ENCODE measurements at places on chromosomes 4 and X.

GRCh38 chrX:136021903-136022302, 36.7 kb downstream of the SLC9A6 start:
- no peak for DNase-seq

DNA sequence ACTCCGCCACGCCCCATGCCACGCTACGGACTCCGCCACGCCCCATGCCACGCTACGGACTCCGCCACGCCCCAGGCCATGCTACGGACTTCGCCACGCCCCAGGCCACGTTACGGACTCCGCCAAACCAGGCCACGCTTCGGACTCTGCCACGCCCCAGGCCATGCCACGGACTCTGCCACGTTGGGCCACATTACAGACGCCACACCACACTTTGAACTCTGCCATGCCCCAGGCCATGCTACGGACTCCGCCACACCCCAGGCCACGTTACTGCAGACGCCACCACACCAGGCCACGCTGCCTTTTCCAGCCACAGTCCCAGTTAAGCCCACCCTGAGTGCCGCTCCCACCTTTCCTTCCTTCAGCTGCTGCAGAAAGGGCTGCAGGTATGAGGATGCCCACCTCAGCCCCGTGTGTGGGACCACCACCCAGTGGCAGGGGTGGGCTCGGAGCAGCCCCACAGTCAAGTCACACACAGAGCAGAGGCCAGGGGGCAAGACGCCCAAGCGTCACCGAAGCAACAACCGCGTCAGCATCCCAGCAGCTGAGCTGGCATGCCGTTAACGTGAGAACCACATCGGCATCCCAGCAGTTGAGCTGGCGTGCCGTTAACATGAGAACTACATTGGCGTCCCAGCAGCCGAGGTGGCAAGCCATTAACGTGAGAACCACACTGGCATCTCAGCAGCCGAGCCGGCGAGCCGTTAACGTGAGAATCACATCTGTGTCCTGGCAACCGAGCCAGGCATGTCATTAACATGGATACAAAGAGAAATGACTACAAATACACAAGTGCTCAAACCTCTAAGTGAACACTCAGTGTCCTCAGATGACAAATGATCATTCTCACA, 26.4 kb downstream of the GAK start:
- no peak for DNase-seq

GRCh38 chrX:40733706-40734105, 1.6 kb downstream of the MED14 start:
- no peak for DNase-seq

- DNase-seq, result no peak
These were observed 290.7 kb upstream of the FAM241A start for GRCh38 chr4:111854494-111855087.

GRCh38 chr4:147853706-147854105, 121.8 kb downstream of the ARHGAP10 start:
- DNase-seq, result no peak

DNA sequence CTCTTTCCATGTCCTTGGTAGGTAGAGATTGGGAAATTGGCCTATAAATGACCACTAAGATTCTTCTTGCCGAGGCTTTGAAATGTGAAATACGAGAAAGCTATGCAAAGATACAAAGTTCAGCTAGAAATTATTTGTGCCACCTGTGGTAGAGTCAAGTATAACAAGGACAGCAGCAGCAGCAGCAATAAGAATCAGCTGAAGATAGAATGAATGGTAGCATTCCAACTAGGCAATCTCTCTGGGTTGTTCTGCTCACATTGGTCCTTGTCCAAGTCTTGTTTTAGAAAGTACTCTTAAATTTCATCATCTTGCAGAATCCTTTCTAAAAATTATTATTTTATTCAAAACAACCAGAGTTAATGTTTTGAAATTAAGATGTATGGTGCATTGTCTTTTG, 67.8 kb upstream of the PCDH10 start:
- DNase-seq, result no peak

- DNase-seq, result no peak
These were observed 7.6 kb upstream of the SLC2A9 start for GRCh38 chr4:10028910-10029309.

GRCh38 chrX:18174209-18174608, 46.5 kb downstream of the BEND2 start:
- DNase-seq, result no peak

- DNase-seq, result no peak
These were observed 1.3 kb upstream of the TET2 start for GRCh38 chr4:105145156-105145902.

DNA sequence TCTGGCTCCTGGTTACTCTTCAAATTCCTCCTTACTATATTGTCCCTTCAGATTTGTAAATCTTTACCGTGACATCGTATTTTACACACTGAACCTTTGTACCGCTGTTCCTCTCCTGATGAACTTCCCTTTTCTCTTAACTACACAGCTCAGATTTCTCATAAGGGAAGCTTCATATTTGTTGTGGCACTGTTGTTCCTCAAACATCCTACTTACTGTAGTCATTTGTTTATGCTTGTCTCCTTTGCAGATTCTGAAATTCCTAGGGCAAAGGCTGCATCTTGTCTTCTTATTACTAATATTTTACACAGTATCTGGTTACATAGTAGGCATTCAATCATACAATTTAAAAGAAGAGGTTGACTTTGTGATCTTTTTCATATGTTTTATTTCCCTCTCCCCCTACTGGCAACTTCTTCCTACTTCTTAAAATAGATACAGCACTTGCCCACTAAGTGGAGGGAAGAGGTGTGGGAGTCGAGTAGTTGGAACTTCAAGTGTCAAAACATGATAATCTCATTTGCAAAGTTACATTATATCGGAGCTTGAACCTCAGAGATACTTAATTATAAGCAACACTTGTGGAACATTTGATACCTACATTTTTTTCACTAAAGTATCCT, 50.0 kb downstream of the TET2 start:
- no peak for DNase-seq

- DNase-seq, result no peak
These were observed 62.1 kb downstream of the RHOXF2B start for GRCh38 chrX:120015145-120016067.

DNA sequence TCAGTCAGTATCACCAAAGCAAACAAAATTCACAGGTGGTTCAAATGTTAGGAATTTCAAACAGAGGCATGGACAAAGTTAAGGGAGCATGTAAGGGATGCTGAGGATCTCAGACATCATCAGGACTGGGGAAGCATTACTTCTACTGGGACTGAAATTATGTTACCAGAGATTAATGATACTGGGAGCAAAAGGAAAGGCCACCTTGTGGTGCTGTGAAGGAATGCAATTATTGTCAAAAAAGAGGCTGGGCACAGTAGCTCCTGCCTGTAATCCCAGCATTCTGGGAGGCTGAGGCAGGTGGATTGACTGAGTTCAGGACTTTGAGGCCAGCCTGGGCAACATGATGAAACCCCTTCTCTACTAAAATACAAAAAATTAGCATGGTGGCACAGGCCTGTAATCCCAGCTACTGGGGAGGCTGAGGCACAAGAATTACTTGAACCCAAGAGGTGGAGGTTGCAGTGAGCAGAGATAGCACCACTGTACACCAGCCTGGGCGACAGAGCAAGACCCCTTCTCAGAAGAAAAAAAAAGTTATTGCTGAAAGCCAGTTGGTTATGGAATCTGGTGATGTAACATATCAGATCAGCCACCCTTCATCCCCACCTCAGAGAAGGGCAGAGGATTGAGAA, 954.3 kb downstream of the PCDH7 start:
- DNase-seq, result no peak

DNA sequence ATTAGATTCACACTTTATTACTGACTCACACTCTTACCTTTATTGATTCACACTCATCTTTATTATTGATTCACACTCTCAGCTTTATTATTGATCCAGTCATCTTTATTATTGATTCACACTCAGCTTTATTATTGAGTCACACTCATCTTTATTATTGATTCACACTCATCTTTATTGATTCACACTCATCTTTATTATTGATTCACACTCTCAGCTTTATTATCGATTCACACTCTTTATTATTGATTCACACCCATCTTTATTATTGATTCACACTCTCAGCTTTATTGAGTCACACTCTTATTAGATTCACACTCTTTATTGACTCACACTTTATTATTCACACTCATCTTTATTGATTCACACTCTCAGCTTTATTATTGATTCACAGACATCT, 31.3 kb downstream of the HTRA3 start:
- DNase-seq, result no peak

DNA sequence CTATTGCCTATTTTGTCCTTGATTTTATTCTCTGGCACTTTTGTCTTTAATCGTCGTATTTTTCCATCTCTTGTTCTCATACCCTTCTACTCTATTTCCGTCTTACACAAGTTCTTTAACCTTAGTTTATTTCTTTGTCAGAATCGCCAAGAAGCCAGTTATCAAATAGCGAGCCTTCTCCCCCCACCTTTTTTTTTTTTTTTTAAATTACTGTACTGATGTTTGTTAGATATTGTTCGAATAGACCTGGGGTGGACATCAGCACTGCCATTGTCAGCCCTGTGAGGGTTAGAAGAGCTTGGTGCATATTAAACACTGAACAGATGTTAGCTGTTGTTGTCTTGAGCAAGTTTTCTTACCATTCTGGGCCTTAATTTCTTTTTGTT, 1.2 kb downstream of the SPCS3 start:
- no peak for DNase-seq

DNA sequence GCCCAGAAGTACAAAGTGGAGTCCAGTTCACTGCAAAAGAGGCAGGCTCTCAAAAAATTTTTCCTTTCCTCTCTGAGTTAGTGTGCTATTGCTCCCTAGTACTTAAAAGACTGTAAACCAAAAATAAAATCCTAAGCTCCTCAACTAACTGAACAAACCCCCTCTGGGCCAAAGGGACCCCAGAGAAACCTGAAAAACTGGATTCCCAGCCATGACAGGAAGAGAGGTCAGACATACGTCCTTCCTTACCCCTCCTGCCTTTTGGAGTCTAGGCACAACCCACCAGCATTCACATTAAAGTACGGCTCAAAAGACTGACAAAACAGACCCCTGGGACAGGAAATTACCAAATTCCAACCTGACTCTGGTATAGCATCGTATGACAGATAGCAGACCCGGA, 957.9 kb upstream of the PRKX start:
- DNase-seq, result no peak

- DNase-seq, result no peak
These were observed 120.0 kb upstream of the SHISA3 start for GRCh38 chr4:42277291-42277690.

- DNase-seq, result no peak
These were observed 379.0 kb downstream of the INPP4B start for GRCh38 chr4:142467088-142467487.

GRCh38 chrX:41984628-41985027, 61.3 kb upstream of the CASK start:
- DNase-seq, result no peak

DNA sequence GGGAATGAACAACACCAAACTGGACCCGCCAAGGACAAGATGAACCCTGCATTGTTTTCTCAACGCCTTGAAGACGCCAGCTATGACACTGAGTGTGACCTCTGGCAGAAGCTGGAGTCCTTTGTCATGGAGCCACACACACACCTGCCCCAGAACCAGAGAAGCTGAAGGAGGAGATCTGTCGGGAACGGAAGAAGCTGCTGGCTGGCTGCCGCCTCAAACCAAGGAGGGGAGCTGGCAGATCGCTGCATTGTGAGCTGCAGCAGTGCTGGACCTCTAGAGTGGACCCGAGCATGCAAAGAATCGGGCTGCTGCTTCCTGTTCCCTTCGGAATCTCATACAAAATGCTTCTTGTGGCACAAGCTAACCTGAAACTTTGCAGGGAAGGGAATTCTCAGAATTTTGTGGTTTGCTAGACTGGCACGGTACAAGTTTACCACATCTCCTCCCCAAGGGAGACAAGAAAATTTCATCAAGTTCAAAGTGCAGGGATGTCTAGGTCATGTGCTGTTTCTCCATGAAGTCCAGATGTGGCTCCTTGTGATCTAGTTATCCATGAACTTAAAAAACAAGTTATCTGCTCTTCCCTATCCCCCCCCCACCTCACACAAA, 23.4 kb upstream of the GLRB start:
- no peak for DNase-seq

- DNase-seq, result no peak
These were observed 119.6 kb downstream of the AFF2 start for GRCh38 chrX:148620023-148620422.

GRCh38 chr4:39025552-39026085, 6.6 kb downstream of the TMEM156 start:
- no peak for DNase-seq

GRCh38 chrX:16577483-16578029, 72.4 kb upstream of the S100G start:
- DNase-seq, result no peak

- no peak for DNase-seq
These were observed at the start of gene RBM47 for GRCh38 chr4:40629401-40630334. TSS of gene RBM47 (minus strand) at chr4:40629864. CDS start at chr4:40438893, 190,971 bp downstream.

GRCh38 chr4:184032091-184032490, 127.0 kb downstream of the STOX2 start:
- no peak for DNase-seq

DNA sequence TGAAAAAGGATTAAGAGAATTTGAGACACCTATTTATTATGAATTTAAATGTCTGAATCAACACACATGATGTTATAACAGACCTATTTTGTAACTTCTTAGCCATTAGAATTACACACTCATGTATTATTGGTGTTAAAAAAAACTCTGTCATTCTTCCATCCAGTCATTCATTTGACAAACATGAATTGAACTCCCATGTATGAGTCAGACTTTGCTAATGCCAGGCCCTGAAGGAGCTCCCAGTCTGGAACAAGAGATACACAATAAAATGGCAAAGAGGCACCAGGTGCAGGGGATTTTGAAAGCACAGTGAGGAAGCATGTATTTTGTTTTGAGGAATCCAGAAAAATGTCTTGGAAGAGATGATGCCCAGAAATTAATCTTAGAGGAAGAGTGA, 87.7 kb upstream of the EFHC2 start:
- no peak for DNase-seq

DNA sequence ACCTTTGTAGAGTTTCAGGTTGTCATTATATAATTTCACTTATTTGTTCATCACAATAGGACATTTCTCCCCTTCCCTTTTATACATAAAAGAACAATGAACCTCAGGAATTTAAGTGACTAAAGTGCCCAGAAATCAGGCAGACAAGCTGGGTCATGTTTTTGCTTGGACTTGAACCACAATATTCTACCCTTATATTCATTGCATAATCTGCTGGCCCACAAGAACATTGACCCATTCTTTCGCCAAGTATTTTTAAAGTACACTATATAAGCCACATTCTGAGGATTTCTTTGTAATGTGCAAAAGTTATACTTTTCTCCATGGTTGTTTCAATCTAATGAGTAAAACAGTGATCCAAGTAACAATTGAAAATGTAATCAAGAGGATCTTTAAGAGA, 637.5 kb upstream of the SLIT2 start:
- DNase-seq, result no peak

- DNase-seq, result no peak
These were observed 471.2 kb downstream of the IQCM start for GRCh38 chr4:149344436-149344835.

DNA sequence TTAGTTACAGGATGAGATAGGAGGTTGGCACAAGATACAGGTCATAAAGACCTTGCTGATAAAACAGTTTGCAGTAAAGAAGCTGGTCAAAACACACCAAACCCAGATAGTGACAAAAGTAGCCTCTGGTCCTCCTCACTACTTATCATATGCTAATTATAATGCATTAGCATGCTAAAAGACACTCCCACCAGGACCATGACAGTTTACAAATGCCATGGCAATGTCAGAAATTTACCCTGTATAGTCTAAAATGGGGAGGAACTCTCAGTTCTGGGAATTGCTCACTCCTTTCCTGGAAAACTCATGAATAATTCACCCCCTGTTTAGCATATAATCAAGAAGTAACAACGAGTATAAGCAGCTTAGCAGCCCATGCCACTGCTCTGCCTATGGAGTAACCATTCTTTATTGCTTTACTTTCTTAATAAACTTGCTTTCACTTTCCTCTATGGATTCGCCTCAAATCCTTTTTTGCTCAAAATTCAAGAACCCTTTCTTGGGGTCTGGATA, 1254.4 kb downstream of the PCDH7 start:
- DNase-seq, result no peak
